MCF 10A (cell line): ENCODE measurements at places on chromosomes 6 and 20.

GRCh38 chr20:1875762-1876161 lies 19.4 kb upstream of the SIRPA start:
- H3K36me3 ChIP-seq, result no peaks in the 10 kb centered on the region
- H3K4me1 ChIP-seq, result peaks cover 6% of the 10 kb centered on the region
- no peaks in the 10 kb centered on the region for H3K27me3 ChIP-seq
- H3K4me3 ChIP-seq, result no peak overlapping the region

GRCh38 chr6:138865480-138866109 lies 69.7 kb downstream of the ECT2L start:
- no peaks in the 10 kb centered on the region for H3K4me1 ChIP-seq
- no peak overlapping the region for H3K27ac ChIP-seq
- no peak overlapping the region for H3K4me3 ChIP-seq
- DNase-seq, result no peak

- DNase-seq, result no peak
- H3K27ac ChIP-seq, result no peak overlapping the region
- H3K36me3 ChIP-seq, result peaks cover 6% of the 10 kb centered on the region
- H3K4me3 ChIP-seq, result no peak overlapping the region
- peaks cover 18% of the 10 kb centered on the region for H3K4me1 ChIP-seq
Measured at GRCh38 chr6:161232010-161232409, 41.9 kb downstream of the AGPAT4 start.

DNA sequence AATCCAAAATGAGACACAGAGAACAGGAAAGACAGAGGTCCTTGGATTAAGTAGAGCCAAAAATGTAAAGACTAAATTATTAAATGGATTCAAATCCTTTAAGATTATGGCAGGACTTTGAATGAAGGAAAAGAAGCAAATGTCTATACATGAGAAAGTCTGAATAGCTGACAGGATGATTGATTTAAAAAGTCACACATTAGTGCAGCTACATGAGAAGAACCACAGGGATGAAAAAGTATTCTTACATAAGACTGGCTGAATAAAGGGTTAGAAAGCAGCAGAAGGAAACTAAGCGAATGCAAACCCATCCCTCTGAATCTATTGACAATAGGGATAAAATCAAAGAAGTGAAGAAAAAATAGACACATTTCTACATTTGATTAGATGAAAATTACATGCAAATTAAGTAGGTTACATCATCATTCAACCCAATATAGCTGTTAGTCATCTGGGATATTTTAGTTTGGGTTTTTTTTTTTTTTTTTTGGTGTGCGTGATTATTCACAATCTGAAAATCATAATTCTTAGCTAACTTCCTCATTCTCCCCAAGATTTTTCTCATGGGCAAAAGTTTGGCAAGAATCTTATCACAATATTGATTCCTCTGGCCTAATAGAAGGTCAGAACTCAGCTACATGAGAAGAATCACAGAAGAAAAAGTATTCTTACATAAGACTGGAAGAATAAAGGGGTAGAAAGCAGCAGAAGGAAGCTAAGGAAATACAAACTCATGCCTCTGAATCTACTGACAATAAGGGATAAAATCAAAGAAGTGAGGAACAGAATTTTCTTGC lies 845.4 kb downstream of the HACE1 start:
- no peak overlapping the region for H3K27ac ChIP-seq
- DNase-seq, result no peak
- no peak overlapping the region for H3K4me3 ChIP-seq
- no peaks in the 10 kb centered on the region for H3K27me3 ChIP-seq
